ENCODE measurements at places on chromosomes 3 and 15. TPM values are rescaled to one million over a fixed set of nuclear protein-coding genes. Genes with fewer than 3 reads are reported as not detected.

The MAGEF1 gene
- 62.5 TPM for total RNA-seq

The USP4 gene
- 40.5 TPM for total RNA-seq

The PRR20G gene
- total RNA-seq: not detected

The CATSPER2 gene
- total RNA-seq: 5.7 TPM

The ANKRD63 gene
- not detected for total RNA-seq

The ITGB5 gene
- 79.6 TPM for total RNA-seq

The TMEM108 gene
- 16.1 TPM for total RNA-seq

The LRTM1 gene
- 22.9 TPM for total RNA-seq

The FANCD2OS gene
- total RNA-seq: not detected

The RTP3 gene
- total RNA-seq: not detected

The MKRN3 gene
- total RNA-seq: 34.4 TPM

The CHST13 gene
- 0.38 TPM for total RNA-seq

All from camera-type eye (tissue), 1 donor.